ENCODE measurements at places on chromosomes 1 and 21.

DNA sequence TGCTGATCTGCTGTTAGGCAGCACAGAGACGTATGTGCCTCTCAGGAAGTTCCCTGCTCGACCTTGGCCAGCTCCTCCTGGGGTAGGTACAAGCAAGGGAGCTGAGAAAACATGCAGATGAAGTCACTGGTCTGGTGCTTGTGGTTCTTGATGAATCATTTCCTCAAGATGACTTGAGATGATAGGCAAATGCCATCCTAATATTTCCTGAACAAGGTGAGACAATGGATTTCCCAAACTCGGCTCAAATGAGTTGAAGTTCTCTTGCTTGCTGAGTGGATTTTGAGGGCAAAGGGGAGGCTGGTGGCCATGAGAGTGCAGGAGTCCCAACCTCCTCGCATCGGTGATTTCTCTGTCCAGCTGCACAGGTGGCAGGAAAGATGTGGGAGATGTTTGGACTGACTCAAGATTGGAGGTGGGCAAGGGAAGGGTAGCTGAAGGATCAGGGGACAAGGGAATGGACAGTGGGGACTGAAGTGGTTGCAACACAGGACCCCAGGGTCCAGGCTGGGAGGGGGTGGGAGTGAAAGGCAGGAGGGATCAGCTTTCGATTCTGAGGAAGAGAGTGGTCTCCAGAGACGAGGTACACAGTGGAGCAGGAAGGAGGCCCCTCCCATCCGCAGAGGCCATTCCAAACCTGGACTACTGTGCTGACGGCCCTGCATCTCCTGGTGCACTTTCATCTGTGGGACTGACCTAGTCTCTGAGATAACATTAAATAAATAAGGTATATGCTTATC, 63.9 kb downstream of the CAPN2 start:
- no peak for DNase-seq

DNA sequence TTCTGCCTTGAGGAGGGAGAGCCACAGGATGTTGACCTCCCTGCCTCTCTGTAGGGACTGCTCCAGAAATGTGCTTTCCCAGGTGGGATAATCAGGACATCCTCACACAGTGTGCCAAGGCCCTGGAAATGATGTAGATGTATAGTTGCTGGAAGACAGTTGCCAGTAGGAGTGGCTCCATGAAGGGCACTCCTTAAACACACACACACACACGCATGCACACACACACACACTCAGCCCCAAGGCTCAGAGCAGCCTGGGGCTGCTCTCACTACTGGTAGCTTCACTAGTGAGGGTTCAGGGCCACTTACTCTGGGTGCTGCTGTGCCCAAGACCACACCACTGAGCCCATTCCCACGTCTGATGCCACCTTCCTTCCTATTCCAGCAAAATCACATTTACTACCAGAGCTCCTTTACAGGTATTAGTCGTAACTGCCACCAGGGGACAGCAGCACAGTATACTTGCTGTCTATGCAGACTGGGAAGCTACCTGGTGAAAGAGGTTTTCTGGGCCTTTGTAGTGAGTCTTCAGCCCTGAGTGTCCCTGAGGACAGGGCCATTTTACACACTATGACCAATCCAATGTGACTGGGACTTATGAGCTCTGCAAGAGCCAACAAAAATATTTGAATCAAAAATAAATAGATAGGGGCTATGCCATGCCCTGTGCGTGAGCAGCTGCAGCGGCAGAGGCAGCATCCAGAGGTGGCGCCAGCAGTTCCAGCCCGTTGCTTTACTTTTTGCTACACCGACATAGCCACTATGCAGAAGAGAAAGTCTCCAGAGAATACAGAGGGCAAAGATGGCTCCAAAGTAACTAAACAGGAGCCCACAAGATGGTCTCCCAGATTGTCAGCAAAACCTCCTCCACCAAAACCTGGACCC, 15.0 kb downstream of the CRNN start:
- DNase-seq = peak; percentile 44

DNA sequence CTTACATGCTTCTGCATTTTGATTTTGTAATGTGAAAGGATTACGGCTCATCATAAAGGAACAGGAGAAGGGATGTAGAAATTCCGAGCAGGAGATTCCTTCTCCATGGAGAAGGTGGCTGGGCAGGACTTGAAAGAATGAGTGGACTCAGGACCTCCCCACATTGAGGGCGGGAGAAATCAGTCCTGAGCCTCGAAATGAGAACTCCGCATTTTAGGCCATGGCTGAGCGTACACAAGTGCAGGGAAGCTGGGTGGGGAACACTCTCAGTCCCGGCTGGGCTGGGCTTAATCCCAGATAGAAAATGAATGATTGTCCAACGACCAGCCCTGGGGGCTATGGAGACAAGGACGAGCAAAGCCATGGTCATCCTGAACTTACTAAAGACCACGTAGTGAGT, 402.3 kb upstream of the POU3F1 start:
- no peak for DNase-seq

- no peak for DNase-seq
These were observed 106.7 kb downstream of the MIS18A start for GRCh38 chr21:32172106-32172505.

- DNase-seq = no peak
These were observed 57.3 kb downstream of the SLC37A1 start for GRCh38 chr21:42570841-42571387.

DNA sequence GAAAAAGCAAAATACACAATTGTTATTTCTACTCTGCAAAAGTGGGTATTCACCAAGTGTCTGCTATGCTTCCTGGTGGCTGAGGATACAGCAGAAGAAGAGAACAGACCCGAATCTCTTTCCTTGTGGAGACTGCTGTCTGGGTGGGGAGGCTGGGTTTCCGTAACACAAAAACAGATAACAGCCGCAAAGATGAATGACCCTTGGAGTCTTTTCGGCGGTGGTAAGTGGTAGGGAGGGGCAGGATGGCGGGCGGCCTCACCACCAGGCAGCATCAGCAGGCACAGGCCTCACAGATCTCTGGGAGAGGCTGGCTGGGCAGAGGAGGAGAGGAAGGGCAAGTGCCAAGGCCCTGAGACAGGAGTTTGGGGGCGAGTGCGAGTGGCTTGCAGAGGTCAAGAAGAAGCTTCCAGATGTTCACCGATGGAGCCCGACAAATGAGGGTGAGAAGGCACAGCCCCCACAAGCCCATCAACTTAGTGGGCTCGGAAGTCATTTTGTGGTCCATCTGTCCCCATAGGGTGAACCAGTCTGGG, 164.2 kb downstream of the RHOU start:
- DNase-seq = no peak

- DNase-seq = peak; percentile 94
These were observed 111.2 kb upstream of the NBPF11 start for GRCh38 chr1:148263128-148263905.

GRCh38 chr1:76471536-76471935, 395.7 kb upstream of the ST6GALNAC5 start:
- DNase-seq = no peak

DNA sequence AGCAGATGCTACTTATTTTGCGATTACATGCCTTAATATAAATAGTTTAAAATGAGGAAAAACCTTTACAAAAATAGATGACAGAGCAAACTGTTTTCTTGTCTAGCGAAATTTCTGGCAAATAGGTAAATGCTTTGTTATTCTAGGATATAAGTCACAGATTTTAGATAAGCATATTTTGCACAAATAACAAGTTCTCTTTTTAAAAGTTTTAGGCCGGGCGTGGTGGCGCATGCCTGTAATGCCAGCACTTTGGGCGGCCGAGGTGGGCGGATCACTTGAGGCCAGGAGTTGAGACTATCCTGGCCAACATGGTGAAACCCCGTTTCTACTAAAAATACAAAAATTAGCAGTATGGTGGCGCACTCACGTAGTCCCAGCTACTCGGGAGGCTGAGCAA, 20.3 kb upstream of the ERRFI1 start:
- DNase-seq = no peak

DNA sequence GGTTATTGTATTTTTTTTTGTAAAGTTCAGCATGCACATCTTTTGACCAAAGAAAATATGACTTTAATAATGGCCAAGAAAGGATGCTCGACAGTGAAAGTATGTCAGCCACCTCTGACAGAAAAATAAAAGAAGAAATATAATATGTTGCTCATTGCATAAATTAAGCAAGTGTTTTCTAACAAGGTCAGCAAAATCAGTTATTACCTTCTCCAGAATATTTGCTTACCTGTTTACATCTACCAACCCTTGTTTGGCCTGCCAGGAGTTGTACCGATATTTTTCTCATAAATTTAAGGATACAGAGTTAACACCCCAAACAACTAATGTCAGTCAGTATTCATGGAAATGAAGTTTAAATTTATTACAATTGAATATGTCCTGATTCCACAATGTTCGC, 685.4 kb downstream of the PLA2G4A start:
- no peak for DNase-seq

GRCh38 chr1:62823556-62823955, 39.6 kb downstream of the ATG4C start:
- no peak for DNase-seq

DNA sequence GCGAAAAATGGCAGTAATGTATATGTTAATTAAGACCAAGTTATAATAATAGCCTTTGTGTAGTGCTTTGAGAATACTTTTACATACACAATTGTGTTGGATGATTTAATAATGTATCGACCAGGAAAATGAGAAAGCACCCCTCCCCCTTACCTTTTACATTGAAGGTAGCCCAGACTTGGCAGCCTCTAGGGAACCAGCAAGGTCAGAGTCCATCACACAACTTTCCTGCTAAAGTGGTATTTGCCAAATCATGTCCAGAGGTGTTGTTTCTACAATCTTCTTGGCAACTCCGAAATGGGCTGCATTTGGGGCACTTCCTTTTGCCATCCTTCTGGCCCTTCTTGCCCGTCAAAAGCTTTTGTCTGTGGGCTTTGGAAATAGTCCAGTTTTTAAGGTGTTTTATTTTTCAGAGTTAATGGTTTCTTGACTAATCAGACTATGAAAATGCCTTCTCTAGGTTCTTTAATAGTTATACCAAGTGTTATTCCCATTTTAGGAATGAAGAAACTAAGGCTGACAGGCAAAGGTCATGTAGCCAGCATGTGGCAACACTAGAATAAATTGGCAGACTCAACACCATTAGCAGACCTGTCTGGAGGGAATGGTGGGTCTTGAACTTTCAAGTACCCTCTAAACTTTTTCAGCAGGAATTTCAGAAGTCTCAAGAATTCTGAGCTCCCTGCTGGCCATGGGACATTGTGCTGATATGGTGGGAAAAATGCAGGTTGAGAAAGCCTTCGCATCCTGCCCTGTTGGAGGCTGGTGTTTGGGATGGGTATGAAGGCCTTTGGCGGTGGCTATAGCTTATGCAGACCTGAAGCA, 6.8 kb downstream of the ATP1A1 start:
- no peak for DNase-seq

GRCh38 chr1:186775881-186776560, 52.7 kb upstream of the PLA2G4A start:
- no peak for DNase-seq

GRCh38 chr1:95888941-95889390, 655.0 kb downstream of the RWDD3 start:
- peak; percentile 15 for DNase-seq

- DNase-seq = peak; percentile 38
These were observed 688.5 kb downstream of the MATN1 start for GRCh38 chr1:30034627-30035521.

DNA sequence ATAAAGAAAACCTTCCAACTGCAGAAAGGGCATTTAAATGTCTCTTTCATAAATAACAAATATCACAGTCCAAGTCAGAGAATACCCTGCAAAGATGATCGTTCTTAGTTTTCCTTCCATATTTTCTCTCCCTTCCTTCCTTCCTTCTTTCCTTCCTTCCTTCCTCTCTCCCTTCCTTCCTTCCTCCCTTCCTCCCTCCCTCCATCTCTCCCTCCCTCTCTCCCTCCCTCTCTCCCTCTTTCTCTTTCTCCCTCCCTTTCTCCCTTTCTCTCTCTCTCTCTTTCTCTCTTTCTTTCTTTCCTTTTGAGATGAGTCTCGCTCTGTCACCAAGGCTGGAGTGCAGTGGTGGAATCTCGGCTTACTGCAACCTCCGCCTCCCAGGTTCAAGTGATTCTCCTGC, 29.0 kb upstream of the SCAF4 start:
- DNase-seq = no peak

GRCh38 chr1:179547021-179547535, 28.7 kb downstream of the NPHS2 start:
- no peak for DNase-seq

GRCh38 chr1:183989078-183989577, 48.4 kb downstream of the COLGALT2 start:
- no peak for DNase-seq

- no peak for DNase-seq
These were observed 34.2 kb upstream of the EXO1 start for GRCh38 chr1:241813768-241814320.

DNA sequence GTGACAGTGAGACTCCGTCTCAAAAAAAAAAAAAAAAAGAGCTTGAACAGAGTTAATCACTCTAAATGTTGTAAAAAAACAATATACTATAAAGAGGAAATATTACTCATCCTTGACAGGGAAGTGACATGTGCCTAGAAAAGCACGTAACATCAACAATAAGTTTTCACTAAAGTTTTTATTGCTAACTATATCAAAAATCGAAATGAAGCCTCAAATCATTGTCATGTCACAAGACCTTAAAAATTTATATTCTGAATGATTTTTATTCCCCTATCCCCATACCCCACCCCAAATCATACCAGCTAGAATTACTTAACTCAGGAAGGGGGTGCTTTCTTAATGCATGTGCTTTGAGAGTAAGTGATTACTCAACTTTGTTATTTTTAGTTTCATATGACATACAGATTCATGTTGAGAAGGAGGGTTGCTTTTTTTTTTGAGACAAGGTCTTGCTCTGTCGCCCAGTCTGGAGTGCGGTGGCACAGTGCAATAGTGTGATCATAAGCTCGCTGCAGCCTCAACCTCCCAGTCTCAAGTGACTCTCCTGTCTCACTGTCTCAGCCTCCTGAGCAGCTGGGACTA, 53.6 kb upstream of the MUTYH start:
- no peak for DNase-seq
